ENCODE measurements at places on chromosomes 5 and 9. TPM values are rescaled to one million over a fixed set of nuclear protein-coding genes. Genes with fewer than 3 reads are reported as not detected.

TRPM6 gene
- total RNA-seq: 1.7 TPM

SPATA31D4 gene
- not detected for total RNA-seq

IFNK gene
- total RNA-seq: not detected

PCDHGA6 gene
- total RNA-seq: 0.22 TPM

EGFL7 gene
- 38.6 TPM for total RNA-seq

TMEM171 gene
- total RNA-seq: 4.0 TPM

SPRY4 gene
- 11.4 TPM for total RNA-seq

DNAJA1 gene
- 234 TPM for total RNA-seq

BARX1 gene
- 11.5 TPM for total RNA-seq

PCDHB7 gene
- 0.03 TPM for total RNA-seq

PCDHB15 gene
- total RNA-seq: 0.13 TPM

PRDM9 gene
- 0.02 TPM for total RNA-seq

ADAMTS19 gene
- total RNA-seq: not detected

FAM221B gene
- total RNA-seq: not detected

ANXA1 gene
- total RNA-seq: 1,167 TPM

Data from A549 treated with AZD2906 at 1 μM for 4 hours (cell line).